ENCODE measurements at places on chromosomes 3 and 15.
A peak's percentile ranks its signal among the peaks of the same experiment; 100 is the strongest.

GRCh38 chr3:73498764-73499622 is 125.7 kb downstream of the PDZRN3 start:
- DNase-seq = no peak

- DNase-seq = no peak
Observed at GRCh38 chr3:116914004-116914403, 204.4 kb downstream of the TUSC7 start.

GRCh38 chr3:129023909-129024308 is 22.8 kb downstream of the EFCC1 start:
- no peak for DNase-seq

DNA sequence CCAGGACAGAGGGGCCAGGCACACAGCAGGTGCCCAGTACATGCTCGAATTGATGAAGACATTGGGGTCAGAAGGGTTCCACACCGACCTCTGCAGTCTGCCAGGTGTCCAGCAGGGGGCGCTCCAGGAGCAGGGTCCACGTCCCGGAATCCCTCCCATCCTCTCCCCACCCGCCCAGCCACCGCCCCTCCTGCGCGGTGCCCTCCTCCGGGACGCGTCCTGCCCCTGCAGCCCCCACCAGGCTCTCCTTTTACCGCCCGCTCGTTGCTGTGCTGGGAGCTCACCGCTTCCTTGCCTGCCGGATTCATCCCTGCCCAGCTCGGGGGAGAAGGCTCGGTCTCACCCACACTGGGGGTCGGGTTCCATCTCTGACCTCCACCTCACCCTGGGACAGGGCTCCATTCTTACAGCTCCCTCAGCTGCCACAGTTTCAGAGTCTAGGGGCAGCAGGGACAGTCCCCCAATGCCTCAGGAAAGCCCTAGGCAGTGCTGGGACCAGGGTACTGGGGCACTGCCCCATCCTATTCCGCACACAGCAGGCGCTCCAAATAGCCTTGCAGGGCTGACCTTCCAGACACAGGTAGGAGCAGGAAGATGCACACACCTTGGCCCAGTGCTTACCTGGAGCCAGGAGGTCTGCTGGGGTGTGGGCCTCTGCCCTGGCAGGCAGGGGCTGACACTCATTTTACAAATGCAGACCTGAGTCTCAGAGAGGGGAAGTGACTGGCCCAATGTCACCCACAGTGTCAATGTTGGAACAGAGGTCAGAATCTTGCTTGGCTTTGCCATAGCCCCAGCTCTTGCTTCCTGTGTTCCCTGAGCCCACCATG is 31.0 kb downstream of the GRIP2 start:
- DNase-seq = peak; percentile 27

- DNase-seq = no peak
Observed at GRCh38 chr3:190258634-190259033, 63.6 kb downstream of the CLDN1 start.

DNA sequence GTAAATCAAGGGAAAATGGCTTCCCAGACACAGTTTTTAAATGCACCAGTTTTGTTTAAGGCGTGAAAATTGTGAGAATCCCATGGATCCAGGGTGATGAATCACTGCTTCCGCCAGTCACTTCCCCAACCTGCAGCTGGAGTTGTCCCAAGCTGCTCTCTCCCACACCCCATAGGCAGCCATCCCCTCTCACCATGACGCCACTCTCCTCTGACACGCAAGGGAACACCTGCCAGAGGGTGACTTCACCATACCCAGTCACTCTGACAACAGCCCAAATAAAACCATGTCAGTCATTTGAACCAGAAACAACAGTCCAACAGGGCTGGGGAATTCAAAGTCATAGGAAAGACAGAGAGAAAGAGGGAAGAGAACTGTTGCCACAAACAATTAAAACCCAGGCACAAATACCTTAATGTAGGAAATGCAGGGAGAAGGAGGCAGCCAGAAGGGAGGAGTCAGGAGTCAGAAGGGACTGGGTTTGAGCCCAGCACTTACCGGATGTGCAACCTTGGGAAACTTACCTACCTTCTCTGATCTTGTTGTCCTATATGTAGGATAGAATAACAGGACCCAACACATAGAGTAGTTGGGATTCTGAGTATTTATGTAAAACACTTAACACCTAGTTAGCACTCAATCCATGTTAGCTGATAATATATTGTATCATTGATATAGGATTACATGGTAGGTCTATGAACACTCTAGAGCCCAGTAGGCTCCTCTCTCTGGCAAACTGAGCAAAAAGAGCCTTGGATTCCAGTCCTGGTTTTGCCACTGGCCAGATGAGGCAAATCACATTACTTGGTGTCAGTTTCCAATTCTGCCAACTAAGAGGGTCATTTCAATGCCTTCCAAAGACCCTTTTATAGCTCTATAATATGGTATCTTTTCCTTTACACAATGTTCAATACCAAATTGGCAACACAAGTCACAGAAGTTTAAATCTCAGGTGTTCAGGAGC is 326.3 kb upstream of the ICE2 start:
- no peak for DNase-seq

DNA sequence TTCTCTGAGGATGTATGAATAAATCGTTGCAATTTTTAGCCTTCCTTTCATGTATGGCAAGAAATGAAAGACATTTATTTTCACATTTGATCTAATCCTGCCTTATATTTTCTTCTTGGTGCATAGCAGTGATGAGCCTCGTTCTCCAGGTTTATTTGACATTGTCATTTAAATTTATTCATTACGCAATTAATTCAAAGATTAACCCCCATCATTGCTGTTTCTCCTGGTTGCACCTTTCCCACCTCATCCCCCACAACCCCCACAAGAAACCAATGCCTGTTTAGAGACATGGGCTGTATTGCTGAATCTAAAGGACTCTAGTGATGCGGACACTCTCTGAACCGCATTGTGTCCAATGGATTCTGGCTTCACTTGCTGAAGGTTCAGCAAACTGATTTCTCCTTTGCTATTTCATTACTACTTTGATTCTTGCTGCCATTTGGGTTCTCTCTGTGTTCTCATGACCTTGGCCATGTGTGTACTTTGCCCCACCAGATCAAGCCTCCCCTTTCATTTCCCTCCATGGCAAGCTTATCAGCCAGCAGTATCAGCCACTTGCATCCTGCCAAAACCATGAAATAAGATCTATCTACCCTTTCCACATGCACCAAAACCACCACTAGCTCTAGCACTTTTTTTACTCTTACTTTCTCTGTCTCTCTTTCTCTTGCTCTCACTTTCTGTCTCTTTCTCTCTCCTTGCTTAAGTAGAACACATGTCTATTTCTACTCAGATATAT is 382.7 kb downstream of the GBE1 start:
- DNase-seq = no peak

DNA sequence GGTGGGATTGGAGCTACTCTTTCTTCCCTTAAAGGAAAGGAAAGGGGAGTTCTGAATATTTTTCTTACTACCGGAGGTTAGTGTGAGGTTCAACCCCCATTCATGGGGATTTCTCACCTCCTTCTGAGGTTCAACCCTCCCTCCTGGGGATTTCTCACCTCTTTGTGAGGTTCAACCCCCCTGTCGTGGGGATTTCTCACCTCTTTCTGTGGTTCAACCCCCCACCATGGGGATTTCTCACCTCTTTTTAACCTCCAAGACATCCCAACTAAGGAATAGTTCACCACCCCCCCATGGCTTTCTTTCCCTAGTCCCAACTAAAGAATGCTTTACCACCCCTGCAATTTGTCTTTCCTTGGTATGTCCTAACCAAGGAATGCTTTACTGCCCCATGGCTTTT is 520.3 kb downstream of the EDEM1 start:
- no peak for DNase-seq

DNA sequence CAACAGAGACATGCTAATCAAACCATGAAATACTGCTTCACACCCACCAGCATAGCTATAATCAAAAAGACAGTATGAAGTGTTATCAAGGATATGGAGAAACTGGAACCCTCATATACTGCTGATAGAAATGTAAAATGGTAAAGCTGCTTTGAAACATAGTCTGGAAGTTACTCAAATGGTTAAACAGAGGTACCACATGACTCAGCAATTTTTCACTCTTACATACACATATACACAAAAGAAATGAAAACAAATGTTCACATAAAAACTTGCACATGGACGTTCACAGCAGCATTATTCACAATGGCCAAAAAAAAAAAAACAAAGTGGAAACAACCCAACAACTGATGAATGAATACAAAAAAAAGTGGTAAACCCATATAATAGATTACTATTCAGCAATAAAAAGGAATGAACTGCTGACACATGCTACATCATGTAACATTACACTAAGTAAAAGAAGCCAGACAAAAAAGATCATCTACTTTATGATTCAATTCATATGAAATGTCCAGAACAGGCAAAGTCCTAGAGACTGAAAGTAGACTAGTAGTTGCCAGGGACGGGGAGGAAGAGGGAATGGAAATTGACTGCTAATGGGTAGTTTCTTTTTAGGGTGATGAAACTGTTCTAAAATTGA is 23.2 kb downstream of the ZNF148 start:
- DNase-seq = no peak

DNA sequence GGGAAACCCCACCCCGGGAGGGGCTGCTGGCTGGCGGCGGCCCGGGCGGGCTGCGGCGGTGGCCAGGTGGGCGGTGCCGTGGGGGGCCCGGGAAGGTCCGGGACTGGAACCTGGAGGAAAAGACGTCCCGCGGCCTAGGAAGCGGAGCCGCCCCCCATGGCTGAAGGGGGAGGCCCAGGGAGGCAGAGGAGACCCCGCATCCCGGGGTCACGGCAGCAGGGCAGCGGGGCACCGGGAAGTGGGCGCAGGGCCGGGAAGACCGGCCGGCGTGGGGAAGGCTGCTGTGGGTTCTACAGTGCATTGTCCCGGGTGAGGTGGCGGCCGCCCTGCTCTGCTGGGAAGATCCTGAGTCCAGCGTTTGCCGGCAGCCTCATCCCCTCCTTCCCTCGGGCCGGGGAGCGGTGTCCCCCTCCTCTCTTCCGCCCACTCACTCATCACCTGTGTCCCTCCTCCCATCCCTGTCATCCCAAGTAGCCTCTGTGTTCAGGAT is 525 bp upstream of the FSTL1 start:
- DNase-seq = no peak

GRCh38 chr15:80946576-80946975 is 43.0 kb downstream of the MESD start:
- DNase-seq = no peak

DNA sequence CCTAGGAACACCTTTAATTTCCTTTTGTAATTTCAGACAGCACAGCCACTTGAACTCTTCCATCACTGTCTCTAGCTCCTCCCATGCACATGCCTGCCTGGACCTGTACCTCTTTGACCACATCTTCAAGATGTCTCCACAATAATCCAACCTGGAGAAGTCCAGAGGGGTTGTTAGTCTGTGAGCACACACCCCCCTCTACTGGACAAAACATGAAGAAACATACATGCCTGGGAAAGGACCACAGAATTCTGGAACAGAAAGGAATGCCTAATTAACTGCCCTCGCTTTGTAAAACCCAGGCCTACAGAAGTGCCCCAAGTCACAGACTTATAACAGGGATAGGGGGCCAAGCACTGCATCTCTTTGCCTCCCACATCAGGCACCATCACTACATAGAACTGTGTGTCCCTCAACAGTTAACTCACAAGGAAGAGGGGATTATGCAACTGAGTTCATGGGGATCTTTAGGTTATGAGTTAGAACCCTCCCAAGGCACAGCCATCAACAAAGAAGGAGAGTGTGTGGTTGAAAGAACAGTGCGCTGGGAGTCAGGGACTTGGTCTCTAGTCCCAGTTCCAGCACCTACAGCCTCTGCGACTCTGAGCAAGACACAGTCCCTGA is 61.7 kb downstream of the FMN1 start:
- DNase-seq = no peak

DNA sequence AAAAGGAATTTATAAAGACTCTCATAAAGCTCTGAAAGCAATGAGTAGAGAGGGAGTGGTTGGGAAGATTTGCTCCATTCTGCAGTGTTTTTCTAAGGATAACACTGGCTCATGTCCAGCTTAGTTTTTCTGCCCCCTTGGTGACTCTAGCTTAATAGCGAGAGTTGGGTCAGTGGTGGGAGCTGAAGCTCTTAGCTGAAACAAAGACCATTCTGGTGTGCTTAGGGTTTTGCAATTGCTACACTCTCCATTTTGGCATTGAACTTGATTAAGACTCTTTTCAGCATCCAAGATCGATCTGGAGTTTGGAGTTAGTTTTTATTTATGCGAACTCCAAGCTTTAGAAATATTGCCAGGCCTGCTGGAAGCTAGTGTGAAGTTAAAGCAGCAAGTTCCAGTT is 98.0 kb downstream of the ATG7 start:
- DNase-seq = no peak

- no peak for DNase-seq
Observed at GRCh38 chr3:157754451-157754850, 251.2 kb upstream of the VEPH1 start.

DNA sequence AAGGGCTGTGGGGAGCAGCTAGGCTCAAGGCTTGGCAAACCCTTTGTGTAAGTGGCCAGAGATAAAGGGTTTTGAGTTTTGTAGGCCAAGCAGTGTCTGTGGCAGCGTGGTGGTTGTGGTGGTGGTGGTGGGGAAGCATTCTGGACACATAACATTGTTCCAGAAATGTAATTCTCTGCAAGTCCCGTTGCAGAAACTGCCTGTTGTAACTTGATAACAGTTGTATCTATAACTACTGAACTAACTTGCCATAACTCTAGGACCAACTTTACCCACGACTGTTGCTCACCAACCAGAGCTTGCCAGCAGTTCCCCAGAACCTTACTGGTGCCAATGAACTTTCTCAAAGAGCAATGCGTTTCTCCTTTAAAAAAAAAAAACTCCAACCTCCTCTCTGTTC is 18.1 kb upstream of the TMEM40 start:
- DNase-seq = no peak

- no peak for DNase-seq
Observed at GRCh38 chr3:188700501-188700900, 471.3 kb upstream of the TPRG1 start.

DNA sequence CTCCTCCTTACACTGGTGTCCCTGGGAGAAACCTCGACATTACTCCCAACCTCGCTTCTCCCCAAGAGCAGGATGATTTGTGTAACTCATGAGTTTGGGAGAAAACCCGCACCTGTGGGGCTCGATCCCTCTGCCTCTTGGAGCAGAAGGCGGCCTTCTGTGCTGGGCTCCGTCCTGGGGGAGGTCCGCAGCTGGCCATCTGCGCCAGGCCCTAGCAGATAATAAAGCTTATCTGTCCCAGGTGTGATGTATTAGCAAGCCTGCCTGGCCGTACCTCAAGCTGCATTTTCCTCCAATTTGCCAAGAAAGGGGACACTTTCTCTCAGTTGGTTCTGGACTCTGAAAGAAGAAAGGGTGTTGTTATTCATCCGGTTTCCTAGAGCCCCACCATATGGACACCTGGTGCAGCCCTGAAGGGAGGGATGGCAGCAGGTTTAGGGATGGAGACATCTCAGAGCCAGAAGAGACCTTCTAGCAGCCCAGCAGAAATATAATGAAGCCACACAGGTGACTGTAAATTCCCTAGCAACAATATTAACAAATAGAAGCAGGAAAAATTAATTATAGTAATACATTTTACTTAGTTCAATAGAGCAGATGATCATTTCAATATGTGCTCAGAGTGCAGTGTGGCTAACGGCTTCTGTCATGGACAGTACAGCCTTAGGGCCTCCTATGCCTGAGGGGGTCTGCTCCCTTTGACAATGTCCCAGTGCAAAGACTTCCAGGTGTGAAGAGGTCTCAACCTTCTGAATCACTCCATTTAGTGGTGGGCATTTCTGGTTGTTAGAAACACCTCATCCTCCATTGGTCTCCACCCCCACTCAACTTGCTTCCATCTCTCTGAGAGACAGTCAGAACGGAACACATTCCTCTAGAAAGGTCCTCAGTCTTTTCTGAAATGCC is 94.8 kb downstream of the CPN2 start:
- no peak for DNase-seq

GRCh38 chr3:46127503-46127902 is 80.6 kb downstream of the CCR1 start:
- DNase-seq = no peak

All from stimulated activated CD8-positive, alpha-beta memory T cell treated with anti-CD3 and anti-CD28 coated beads, Interleukin-15, amount 100 ng/mL, for 4 hours (primary cell).